ENCODE measurements at places on chromosomes 4 and X.
A peak's percentile ranks its signal among the peaks of the same experiment; 100 is the strongest.

DNA sequence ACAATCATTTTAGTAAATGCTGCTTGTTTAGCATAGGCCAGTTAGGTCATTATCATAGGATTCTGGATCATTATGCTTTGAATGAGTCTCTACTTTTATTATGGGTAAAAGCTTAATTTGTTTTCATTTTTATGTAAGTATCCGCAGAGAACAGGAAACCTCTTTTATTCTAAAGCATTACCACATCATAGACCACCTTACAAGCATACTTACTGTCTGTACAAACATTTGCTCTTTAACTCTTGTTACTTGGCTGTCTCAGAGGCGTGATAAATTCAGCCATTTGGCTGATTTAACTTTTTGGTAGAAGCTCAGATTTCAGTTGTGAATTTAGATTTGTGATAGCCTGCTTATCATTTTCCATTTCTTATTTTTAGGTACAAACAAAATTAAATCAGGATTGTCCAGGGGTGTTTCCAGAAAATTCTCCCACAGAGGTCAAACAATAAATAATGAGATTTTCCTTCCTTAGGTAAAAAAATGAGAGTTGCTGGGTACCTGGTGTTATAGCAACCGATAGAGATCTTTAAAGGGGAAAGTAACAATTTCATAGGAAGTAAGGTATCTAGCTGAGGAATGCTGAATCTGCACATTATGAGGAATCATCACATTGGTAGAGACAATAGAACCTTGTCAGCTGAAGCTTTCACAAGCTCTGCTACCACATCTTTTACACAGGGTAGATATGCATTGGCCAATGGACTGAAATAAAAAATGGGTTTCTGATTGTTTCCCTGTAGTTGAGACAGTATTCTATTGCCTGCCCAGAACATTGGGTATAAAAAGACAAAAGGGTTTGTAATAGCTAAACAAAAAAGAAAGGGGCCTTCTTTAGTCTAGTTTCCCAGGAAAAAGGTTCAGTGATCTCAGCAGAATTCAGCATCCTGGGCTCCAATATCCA, 62.5 kb downstream of the NDNF start:
- no peak for DNase-seq

GRCh38 chr4:91127831-91128230, 1000.6 kb downstream of the CCSER1 start:
- no peak for DNase-seq

DNA sequence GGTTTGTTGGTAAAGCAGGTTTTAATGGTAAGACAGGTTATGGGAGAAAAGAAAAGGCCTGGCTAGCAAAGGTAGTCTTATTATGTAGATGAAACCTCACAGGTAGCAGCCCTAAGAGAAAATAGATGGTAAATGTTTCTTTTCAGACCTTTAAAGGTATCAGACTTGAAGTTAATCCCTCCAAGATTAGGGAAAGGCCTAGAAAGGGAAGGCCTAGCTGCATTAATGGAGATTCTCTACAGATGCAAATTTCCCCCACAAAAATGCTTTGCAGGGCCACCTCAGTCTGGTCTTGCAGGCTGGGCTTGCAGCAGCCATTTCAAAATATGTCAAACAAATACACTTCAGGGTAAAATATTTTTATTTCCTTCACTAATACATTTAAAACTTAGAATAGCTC, 1410.6 kb downstream of the RPA4 start:
- DNase-seq: no peak

- no peak for DNase-seq
These were observed 905 bp upstream of the GALNTL6 start for GRCh38 chr4:171812333-171812664.

DNA sequence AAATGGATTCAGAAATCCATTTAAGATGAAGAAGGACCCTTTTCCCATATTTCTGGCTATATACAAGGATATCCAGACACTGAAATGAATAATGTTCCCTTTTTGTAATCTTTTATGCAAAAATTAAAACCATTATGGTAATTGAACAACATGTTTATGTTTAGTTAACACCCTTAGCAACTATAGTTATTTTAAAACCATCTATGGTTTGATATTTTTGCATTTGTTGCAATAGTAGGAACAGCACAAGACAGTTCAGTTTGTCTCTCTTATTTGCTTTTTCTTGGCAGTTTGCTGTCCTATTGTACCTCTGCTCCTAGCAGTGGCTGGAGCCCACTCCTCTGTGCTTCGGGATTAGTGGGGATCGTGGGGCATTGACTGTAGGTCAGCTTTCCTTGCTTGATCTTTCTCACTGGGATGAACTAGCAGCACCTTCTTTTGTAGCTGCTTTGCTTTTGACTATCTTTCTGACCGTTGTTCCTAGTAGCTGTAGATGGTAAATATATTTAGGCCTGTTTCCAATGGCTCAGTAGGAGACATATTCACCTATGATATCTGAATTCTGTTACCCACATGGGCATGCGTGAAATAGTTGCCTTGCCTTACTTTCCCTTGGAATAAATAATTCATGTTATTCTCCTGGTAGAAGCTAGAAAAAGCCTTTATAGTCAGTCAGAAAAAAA, 12.8 kb downstream of the HTT start:
- DNase-seq: no peak

DNA sequence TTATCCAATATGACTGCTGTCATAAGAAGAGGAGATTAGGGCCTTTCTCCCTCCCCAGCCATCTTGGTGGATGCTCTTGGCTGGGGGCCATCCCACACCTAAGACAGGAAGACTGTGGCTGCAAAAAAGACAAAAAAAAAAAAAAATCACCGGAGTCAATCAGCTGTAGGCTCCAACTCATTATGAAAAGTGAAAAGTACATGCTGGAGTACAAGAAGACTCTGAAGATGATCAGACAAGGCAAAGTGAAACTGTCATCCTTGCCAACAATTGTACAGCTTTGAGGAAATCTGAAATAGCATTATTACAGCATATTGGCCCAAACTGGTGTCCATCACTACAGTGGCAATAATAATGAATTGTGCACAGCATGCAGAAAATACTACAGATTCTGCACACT, 5.2 kb downstream of the EGFL6 start:
- no peak for DNase-seq

DNA sequence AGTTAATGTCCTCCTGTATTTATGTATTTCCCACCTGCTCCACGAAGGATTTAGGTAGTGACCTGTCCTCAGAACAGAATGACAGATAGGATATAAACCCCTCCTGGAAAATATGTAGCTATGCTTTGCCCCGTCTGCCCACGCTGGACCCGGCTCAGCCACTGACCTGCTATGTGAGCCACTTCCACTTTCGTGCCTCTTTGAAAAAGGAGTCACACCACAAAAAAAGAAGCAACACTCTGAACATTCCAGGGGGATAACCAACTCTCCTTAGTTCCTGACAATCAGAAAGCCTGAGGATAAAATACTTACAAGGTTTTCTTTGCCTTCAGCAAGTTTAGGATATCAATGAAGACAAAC, 11.1 kb downstream of the ACSL1 start:
- no peak for DNase-seq

- DNase-seq: no peak
These were observed 25.8 kb downstream of the ARSD start for GRCh38 chrX:2903366-2903765.

GRCh38 chrX:121283921-121284320, 236.5 kb downstream of the GLUD2 start:
- DNase-seq: no peak

GRCh38 chrX:40424259-40424658, 156.5 kb upstream of the ATP6AP2 start:
- no peak for DNase-seq

GRCh38 chrX:84717343-84717742, 215.1 kb upstream of the HDX start:
- DNase-seq: no peak

DNA sequence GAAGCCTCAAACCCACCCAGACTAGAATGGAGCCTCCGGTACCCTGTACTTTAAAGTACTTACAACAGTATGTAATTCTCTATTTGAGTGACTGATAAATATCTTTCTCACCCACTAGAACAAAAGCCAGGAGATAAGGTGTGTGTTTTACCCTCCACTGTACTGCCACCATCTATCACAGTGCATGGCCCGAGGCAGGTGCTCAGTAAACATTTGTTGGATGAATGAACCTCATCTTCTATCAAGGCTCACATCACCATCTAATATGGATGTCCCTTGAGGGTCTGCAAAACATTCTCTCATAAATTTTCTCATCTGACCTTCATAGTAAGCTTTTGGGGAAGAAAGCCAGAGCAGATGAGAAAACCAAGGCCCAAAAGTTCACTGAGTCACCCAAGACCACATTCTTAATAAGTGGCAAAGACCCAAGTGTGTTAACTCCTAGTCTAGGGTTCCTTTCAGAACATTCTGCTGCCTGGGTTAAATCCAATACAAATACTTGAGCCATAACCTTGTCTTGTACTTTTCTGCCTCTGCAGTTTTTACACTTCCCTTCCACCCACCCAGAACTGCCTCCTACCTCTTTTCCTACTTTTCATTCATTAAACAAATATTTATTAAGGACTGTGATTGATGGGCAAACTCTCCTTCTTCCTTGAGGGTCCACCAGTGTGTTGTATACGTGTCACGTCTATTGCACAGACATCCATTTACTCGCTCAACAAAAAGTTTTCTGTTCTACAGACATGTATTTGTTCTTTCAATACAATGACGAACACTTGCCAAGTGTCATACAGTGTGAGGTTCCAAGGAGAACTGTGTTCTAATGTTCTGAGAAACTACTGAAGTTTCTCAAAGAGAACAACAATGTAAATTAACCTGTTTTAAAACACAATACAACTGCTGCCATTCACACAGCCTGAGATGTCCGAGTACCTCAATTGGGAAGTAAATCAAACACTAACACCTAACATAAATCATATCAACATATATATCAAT, 35.7 kb downstream of the APBB2 start:
- no peak for DNase-seq

DNA sequence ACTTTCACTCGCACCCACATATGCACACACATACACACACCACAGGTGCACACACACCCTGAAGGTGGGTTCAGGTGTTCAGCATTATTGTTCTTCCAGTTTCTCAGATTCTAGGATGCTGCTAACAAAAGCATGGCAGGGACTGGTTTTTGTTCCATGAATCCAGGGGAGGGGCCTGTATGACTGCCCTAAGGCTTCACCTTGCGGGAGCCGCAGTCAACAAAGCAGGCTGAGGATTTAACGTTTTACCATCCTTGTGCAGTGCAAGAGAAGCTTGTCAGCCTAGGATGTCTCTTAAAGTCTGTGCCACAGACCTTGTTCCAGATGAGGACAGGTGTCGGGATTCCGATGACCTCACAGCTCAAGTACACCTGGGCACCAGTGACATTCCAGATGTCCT, 61.8 kb downstream of the POLR2B start:
- DNase-seq: no peak

- no peak for DNase-seq
These were observed 488 bp downstream of the TBC1D25 start for GRCh38 chrX:48540028-48540375.

GRCh38 chr4:129738175-129738574, 642.2 kb downstream of the C4orf33 start:
- no peak for DNase-seq

GRCh38 chr4:170256807-170257206, 167.1 kb upstream of the AADAT start:
- no peak for DNase-seq

- DNase-seq: peak; percentile 25
These were observed 2.0 kb upstream of the STAG2 start for GRCh38 chrX:123959281-123960063.

DNA sequence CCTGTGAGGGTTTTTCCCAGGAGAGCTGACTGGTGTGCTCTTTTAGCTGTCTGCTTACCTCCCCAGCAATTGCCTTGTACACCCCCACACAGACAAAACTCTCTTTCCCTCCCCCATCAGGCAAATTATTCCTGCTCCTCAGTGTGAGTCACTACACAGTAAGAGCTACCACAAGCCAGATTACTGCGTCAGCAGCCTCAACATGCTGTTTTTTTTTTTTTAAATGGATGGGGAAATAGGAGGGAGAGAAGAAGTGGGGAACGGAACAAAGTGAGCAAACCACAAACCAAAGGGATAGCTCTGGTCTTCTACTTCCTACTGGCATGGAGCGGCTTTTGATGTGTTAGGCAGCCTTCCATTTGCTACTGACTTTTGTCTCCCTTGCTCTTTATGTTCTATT, 107.5 kb upstream of the ACSL4 start:
- DNase-seq: peak; percentile 3

DNA sequence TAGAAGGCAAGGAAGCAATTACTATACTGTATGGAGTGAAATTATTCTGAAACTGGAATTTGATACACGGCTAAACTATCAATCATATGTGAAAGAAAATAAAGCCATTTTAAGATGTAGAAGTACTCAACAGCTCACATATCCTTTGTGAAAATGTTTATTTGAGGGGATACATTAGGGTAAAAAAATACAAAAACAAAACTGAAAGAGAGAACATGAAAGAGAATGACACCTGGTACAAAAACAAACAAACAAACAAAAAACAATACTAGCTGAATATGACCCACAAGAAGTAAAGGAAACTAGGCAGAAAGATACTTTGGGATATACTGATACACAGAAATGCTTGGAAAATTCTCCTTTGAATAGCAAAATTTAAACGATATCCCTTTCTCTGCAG, 20.8 kb upstream of the AREG start:
- no peak for DNase-seq

DNA sequence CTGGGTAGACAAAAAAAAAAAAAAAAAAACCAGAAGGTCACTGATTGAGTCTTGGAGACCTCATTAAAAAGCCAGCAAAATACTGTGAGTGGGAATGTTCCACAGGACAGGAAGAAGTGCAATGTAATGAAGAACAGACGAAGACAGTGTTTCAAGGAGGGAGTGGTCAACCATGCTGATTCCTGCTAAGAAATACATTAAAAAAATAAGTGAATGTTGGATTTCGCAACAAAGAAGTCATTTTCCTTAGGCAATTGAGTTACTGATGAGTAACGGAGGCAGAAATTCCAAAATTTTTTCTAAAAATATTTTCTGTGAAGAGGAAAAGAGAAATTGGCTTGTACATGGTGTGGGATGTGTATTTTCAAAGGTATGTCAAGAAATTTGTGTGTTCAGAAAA, 94.3 kb upstream of the FAM47B start:
- DNase-seq: no peak

DNA sequence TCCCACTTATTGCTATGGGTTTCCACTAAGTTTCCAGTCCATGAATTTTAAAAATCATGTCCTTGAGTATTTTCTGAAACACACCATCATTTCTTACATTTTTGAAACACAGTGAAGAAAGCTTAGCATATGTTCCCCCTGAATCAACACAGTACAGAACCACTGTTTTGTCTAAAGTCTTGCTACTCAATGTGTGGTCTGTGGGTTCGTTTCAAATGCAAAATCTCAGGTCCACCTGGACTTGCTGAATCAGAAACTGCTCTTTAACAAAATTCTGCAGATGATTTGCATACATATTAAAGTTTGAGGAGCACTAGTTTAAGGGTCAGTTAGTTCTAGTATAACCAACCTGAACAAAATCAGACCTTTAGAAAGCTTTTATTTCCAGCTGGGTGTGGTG, 60.4 kb downstream of the SUPT20HL2 start:
- DNase-seq: no peak

DNA sequence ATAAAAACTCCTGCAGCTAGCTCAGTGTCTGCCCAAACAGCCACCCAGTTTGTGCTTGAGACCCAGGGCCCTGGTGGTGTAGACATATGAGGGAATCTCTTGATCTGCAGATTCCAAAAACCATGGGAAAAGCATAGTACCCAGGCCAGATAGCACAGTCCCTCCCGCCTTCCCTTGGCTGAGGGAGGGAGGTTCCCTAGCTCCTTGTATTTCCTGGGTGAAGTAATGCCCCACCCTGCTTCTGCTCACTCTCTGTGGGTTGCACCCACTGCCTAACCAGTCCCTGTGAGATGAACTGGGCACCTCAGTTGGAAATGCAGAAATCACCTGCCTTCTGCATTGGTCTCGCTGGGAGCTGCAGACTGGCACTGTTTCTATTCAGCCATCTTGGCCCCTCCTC, 54.6 kb downstream of the USP26 start:
- no peak for DNase-seq

All from occipital lobe (tissue), 3 donors.